ENCODE measurements at places on chromosomes 2 and 18. TPM values are rescaled to one million over a fixed set of nuclear protein-coding genes. Genes with fewer than 3 reads are reported as not detected.

The DYNAP gene
- total RNA-seq: not detected

The LRATD1 gene
- total RNA-seq: 2.8 TPM

The ZFP36L2 gene
- total RNA-seq: 15.0 TPM

The COL4A4 gene
- total RNA-seq: 0.81 TPM

The SERPINB10 gene
- not detected for total RNA-seq

All from mesangial cell (primary cell).